ENCODE measurements at places on chromosomes 12 and 14.

GRCh38 chr12:51085757-51086156 is 2.4 kb upstream of the CSRNP2 start:
- DNase-seq, result no peak

DNA sequence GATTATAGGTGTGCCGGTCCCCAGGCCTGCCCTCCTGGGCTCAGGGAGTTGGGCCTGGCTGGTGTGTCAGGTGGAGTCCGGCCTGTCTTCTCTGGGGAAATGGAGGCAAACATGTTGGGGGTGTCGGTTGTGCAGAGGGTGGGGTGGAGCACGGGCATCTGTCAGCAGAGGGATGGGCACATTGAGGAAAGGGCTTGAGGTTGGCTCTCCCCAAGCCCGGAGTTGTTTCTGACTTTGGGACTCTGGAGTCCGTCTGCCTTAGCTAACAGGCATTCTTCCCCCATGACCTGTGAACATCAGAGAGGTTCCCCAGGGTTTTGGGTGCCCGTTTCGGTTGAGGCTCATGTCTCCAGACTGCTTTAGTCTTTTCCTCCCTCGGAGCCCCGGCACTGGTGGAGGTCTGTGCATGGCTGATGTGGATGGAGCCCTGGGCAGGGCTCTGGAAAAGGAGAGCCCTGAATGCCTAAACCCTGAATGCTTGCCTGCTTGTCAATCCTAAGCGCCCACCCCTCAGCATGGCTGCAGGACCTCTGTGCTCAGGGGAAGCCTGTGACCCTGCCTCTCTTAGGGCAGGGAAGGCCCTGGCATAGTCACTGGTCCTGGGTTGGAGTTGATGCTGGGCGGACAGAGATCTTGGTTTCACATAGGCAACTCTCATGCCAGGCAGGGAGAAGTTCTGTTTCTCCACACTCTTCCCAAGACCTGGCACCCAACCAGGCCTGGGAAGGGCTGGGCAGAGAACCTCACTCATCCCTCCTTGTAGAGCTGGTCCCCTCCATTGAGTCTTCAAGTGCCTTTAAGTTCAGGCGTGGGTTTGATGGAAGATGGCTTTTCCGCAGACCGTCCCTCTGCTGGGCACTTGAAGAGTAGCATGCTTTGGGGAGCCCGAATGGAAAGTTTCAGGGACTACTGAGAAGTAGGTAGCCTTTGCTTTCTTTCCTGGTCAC is 12.9 kb downstream of the NYNRIN start:
- DNase-seq, result peak; percentile 36

- DNase-seq, result no peak
These were observed 214.2 kb downstream of the KITLG start for GRCh38 chr12:88366101-88366500.

- DNase-seq, result no peak
These were observed 1320.6 kb downstream of the LRFN5 start for GRCh38 chr14:42927313-42927712.

DNA sequence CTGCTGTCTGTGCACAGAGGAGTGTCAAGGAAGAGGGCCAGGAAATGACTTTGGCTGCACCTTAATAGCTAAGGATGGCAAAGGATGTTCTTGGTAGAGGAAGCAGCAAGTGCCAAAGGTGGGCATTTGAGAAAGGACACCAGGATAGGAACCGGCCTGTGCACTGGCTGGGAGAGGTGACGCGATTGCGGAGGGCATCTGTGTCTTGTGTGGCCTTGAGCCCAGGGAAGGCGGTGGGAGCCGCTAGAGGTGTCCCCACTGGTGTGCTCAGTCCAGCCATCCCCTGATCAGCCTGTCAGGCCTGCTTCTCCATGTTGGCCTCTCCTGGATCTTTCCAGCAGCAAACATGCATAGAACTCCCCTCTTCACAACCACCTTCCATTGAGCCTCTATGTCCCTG is 30.2 kb downstream of the PAPLN start:
- no peak for DNase-seq

GRCh38 chr14:100658181-100658886 is 68.4 kb upstream of the DLK1 start:
- DNase-seq, result no peak

- no peak for DNase-seq
These were observed 22.6 kb upstream of the SLC10A1 start for GRCh38 chr14:69819607-69820006.

DNA sequence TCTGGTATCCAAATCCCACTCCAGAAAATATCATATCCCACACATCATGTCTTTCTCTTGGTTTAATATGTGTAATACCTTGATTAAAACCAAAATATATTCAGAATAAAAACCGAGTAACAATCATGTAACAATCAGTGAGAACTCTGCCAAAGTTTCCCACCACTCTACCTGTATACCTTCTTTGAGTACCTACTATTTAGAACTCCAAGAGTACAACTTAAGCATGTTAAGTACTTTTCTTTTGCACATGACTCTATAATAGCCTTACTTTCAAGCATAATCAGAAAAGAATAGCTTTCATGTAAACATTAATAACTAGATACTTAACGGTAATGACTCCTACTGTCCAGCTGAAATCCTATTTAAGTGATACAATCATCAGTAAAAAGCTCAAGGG is 223.2 kb downstream of the MED13L start:
- no peak for DNase-seq

- DNase-seq, result peak; percentile 69
These were observed 576 bp downstream of the SYNE3 start for GRCh38 chr14:95515596-95516552.

DNA sequence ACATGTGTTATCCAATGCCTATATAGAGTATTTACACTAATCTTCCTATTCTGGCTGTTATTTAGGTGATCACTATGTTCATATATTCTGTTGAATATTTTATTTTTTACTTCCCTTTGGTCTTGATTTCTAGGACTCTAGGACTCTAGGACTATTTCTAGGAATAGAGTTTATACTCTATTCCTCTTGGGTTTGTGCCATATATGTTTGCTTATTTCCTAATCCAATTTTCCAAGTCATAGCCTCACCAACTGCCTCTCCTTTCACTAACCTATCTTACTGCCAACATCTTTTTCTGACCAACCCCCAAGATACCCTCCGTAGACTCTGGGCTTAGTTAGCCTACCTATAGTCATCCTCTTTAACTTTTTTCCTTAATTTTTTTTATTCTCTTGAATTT is 28.5 kb downstream of the ARF6 start:
- DNase-seq, result no peak

DNA sequence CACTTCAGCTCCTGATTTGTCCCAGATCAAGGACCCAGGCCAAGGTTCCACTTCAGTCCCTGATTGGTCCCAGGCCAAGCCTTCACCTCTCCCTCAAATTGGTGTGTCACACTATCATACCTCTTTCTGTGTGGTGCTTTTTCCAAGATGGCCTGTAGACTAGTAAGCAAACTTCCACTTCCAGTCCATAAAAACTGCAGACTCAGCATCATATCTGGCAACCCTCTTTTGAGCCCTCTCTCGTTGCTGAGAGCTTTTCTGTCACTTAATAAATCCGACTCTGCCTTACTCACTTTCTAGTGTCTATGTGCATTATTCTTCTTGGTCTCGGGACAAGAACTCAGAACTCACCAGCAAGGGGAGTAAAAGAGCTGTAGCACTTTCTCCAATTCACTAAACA is 1395.1 kb downstream of the LRFN5 start:
- DNase-seq, result no peak

- DNase-seq, result no peak
These were observed 79.4 kb upstream of the GZMB start for GRCh38 chr14:24713404-24713803.

GRCh38 chr14:34036319-34036766 is 85.5 kb upstream of the EGLN3 start:
- DNase-seq, result no peak

- no peak for DNase-seq
These were observed 931.2 kb downstream of the AACS start for GRCh38 chr12:125996443-125996842.

DNA sequence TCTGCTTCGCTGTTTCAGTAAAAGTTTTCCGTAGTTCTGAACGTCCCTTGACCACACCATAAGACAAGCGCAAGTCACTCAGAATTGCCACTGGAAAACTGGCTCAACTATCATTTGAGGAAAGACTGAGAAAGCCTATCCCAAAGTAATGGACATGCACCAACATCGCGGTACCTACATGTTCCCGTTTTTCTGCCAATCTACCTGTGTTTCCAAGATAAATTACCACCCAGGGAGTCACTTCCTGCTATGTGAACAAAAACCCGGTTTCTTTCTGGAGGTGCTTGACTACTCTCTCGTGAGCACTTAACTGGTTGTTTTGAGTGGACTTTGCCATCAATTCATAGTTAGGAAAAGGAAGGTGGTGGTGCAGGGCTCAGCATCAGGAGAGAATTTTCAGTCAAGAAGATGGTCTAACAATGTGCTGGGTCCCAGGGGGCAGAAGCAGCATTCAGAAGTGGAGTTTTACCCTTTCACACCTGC is 1.4 kb downstream of the EGLN3 start:
- no peak for DNase-seq

- DNase-seq, result no peak
These were observed 269.4 kb upstream of the ALG10 start for GRCh38 chr12:33752854-33753253.
